ENCODE measurements at places on chromosomes 3 and 15.

DNA sequence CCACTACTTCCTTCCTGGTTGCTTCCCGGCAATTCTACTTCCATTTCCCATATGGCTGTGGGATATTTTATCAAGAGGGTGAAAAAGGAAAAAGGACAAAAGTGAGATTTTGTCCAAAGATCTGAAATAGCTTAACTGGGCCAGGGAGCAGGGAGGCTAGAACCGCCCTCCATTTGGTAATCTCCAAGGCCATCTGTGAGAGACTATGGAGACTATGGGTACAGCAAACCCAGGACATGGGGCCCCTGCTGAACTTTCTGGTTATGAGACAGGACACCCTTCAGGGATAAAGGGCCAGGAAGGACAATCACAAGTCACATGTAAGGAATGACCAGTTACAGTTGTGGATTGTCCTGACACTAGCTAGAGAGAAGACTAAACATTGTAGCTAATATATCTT lies 24.3 kb downstream of the ZSCAN2 start:
- H3K4me1 ChIP-seq, result no peaks in the 10 kb centered on the region
- H3K27me3 ChIP-seq, result peaks cover 10% of the 10 kb centered on the region
- H3K27ac ChIP-seq, result peak overlapping the region; percentile 46
- peaks cover 73% of the 10 kb centered on the region for H3K36me3 ChIP-seq

GRCh38 chr3:110568246-110568645 lies 503.4 kb upstream of the NECTIN3 start:
- no peaks in the 10 kb centered on the region for H3K27me3 ChIP-seq
- no peak overlapping the region for H3K4me3 ChIP-seq
- no peak for DNase-seq
- H3K4me1 ChIP-seq, result no peaks in the 10 kb centered on the region

GRCh38 chr15:64112904-64113303 lies 17.1 kb downstream of the SNX1 start:
- DNase-seq, result no peak
- H3K4me3 ChIP-seq, result no peak overlapping the region
- peak overlapping the region; percentile 62 for H3K27ac ChIP-seq
- H3K27me3 ChIP-seq, result no peaks in the 10 kb centered on the region

GRCh38 chr3:59818919-59819300 lies 769.1 kb upstream of the CFAP20DC start:
- no peak overlapping the region for H3K27ac ChIP-seq
- H3K36me3 ChIP-seq, result peaks cover 11% of the 10 kb centered on the region
- DNase-seq, result no peak
- peaks cover 29% of the 10 kb centered on the region for H3K4me1 ChIP-seq
- H3K27me3 ChIP-seq, result peaks cover 5% of the 10 kb centered on the region

DNA sequence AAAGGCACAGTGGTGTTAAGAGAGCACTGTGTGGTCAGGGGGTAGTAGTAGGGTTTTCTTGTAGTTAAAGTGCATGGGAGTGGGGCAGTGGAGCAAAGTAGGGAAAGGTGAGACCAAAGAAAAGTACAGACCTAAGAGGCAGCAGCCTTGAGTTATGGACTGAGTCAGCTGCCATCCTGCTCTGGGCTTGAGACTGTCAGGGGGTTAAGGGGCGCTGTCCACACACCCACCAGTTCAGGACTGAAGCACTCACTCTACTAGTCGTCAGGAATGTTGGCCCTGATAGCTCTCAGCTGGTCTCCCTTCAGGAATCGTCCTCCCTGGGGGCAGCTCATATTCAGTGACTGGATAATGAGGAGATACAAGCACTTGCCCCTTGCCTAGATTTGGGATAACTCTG lies 7.9 kb downstream of the CCR4 start:
- H3K4me3 ChIP-seq, result no peak overlapping the region
- DNase-seq, result peak; percentile 18
- H3K36me3 ChIP-seq, result no peaks in the 10 kb centered on the region
- no peak overlapping the region for H3K27ac ChIP-seq
- H3K27me3 ChIP-seq, result no peaks in the 10 kb centered on the region

DNA sequence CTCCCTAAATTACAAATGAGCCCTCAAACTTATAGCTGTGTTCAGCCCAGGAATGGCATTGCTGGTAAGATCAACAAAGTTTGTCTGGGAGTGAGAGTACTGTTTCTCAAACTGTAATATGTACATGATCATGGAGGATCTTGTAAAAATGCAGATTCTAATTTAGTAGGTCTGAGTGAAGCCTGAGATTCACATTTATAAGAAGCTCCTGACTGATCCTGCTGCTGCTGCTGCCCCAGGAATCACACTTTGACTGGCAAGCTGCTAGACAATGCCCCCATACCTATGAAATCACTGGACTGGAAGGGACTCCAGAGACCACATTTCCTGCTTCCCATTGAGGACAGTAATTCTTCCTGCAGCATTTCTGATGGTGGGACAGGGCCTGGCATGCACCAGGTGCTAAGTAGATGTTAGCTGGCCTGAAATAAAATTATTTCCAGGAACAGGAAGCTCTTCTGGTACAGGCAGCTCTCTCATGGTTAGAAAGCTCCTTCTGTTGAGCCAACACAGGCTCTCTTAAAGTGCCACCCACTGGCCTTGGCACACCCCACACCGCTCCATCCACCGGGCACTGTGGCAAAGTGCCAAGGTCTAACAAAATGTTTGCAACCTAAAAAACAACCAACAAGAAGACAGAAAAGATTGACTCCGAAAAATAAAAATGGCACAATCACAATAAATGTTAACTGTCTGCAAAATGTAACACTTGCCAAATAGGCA lies 36.7 kb upstream of the ZNF710 start:
- no peak for DNase-seq
- no peak overlapping the region for H3K27ac ChIP-seq
- H3K36me3 ChIP-seq, result no peaks in the 10 kb centered on the region
- no peaks in the 10 kb centered on the region for H3K4me1 ChIP-seq
- H3K27me3 ChIP-seq, result peaks cover 28% of the 10 kb centered on the region
- no peak overlapping the region for H3K4me3 ChIP-seq

GRCh38 chr3:8761866-8762265 lies 7.5 kb downstream of the OXTR start:
- peaks cover 23% of the 10 kb centered on the region for H3K4me1 ChIP-seq
- no peak for DNase-seq
- H3K4me3 ChIP-seq, result no peak overlapping the region
- H3K36me3 ChIP-seq, result no peaks in the 10 kb centered on the region
- H3K27me3 ChIP-seq, result peaks cover 50% of the 10 kb centered on the region

All from nephron progenitor cell (in vitro differentiated cells).